ENCODE measurements at places on chromosomes 6 and 20.

DNA sequence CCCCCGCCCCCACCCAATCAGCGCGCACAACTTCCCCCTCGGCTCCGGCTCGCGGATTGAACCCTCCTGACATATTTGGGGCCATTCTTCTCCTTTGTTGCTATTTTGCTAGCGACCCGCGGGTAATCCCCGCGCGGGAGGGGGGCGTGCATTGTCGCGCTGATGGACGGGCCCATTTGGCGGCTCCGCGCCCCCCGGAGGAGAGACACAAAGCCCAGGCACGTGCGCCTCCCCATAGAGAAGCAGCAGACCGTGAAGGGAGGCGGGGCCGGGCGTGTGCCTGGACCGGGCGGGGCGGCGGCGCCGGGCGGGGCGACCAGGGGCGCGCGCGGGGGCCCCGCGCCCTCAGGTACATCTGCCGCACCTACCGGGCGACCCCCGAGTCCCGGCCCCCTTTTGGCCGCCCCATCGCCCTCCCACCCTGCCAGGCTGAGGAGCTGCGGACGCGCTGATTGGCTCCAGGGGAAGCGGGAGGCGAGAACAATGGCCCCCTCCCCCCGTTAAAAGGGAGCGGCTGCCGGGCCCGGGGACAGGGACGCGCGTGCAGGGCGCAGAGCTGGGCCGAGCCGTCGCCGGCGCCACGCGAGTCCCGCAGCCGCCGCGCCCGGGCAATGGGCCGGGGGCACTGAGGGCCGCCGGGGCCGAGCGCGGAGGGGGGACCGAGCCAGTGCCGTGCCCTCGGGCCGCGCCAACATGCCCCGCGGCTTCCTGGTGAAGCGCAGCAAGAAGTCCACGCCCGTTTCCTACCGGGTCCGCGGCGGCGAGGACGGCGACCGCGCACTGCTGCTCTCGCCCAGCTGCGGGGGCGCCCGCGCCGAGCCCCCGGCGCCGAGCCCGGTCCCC lies at the start of gene INSM1:
Gene INSM1, plus strand, starts transcription at position 530 of the 843 bp plus-strand sequence. Its CDS starts 164 bp downstream, at position 694.
- DNase-seq, result peak; percentile 90

GRCh38 chr6:871503-871902 lies 178.6 kb upstream of the EXOC2 start:
- DNase-seq, result no peak

DNA sequence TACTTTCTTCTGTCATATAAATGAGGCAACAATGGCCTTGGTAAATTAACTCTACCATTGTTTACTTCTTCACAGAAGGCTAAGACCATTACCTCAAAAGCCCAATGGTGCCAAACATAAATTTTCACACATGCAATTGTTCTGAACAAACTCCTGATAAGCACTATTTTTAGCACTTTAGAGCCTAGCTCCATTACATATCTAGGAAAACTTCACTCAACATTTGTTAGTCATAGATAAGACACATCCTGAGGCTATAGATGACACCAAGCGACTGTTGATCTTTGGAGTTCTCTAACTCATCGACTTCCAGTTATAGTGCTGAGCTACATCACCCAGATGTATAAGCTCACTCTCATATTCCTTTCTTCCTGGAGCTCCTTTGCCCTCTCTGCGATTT lies 245.9 kb downstream of the EYS start:
- no peak for DNase-seq

GRCh38 chr6:71420095-71420692 lies 131.6 kb downstream of the OGFRL1 start:
- DNase-seq, result peak; percentile 81

DNA sequence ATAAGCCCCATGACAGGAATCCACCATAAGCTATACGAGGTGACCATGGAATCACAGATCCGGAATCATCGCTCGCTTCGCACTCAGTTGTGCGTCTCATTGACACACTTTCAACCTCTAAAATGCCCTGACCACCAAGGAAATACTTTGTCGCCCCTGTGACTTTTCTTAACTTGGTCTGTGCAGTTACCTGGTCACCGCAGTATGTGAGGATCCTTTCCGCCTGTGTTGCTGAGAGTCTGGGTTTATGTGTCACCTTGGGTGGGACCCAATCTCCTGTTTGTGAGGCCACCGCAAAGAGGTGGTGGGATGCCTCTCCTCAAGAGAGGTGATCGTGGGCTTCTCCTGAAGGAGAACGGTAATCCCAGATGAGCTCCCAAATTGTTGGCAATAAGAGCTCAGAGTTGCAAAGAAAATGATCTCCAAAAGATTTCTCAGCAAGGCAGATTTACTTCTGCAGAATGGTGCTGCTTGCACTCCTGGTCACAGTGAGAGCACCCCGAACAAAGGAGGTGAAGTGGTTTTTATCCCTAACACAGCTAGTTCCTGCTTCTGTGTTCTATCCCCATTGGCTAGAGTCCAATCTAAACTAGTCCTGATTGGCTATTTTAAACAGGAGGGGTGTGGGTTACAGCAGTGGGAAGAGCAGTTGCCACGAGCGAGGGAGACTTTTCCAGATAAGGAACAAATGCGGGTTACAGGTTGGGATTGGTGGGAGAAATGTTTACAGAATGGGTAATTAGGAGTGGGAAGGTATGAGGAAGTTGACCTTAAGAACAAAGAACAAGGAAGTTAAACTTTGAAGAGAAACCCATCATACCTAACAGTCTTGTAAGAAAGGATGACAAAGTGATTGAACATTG lies 9.1 kb upstream of the ZNFX1 start:
- no peak for DNase-seq

- DNase-seq, result no peak
Observed at GRCh38 chr6:53461041-53461656, 83.8 kb downstream of the GCLC start.

DNA sequence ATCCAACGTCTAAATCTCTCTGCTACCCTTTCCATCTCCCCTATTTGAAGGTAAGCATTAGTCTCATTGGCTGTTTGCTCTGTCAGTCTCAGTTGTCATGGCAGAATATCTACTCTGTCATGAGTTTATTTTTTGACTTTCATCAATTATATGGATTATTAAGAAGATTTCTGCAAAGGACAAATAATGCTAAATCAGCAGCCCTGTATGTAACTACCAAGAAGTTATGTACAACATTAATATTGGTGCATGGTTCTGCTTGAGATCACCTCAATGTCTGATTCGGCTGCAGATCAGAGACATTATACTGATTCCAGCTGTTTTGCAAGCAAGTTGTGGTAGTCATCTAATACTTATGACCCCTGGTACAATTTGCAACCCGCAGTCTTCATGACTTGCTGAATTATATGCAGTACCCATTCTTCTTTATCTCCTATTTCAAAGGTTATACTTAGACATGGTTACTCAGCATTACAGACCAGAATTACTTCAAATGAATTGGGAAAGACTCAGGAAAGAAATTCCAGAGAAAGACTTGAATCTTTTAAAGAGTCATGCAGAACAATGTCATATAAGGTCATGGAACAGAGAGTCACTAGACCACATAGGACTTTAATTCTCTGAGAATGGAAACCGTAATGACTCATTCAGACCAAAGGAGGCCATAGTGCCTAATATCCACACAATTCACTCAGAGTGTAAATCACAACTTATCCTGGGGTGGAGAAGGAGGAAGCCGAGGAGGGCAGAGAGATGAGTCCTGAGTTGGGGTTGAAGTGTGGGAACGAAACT lies 201.4 kb downstream of the IBTK start:
- no peak for DNase-seq

- no peak for DNase-seq
Observed at GRCh38 chr6:139584599-139584998, 210.2 kb upstream of the CITED2 start.

DNA sequence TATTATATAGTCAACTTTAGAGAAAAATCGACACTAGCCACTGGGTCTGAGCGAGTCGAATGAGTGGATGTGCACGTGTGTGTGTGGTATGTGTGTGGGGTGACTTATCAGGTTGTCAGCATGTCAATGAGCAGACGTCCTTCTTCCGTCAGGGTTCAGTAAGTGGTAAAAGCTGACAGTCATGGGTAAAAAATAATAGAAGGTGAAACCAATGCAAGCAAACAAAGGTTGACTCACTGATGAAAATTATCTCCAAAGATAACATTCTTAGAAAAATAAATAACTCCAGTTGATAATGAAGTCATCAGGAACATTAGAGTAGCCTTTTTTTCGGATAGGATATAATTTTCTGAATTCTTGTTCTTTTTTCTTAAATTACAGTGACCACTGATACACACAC lies 243.8 kb upstream of the FOXQ1 start:
- DNase-seq, result no peak

- no peak for DNase-seq
Observed at GRCh38 chr6:146345598-146345997, 198.0 kb upstream of the RAB32 start.

DNA sequence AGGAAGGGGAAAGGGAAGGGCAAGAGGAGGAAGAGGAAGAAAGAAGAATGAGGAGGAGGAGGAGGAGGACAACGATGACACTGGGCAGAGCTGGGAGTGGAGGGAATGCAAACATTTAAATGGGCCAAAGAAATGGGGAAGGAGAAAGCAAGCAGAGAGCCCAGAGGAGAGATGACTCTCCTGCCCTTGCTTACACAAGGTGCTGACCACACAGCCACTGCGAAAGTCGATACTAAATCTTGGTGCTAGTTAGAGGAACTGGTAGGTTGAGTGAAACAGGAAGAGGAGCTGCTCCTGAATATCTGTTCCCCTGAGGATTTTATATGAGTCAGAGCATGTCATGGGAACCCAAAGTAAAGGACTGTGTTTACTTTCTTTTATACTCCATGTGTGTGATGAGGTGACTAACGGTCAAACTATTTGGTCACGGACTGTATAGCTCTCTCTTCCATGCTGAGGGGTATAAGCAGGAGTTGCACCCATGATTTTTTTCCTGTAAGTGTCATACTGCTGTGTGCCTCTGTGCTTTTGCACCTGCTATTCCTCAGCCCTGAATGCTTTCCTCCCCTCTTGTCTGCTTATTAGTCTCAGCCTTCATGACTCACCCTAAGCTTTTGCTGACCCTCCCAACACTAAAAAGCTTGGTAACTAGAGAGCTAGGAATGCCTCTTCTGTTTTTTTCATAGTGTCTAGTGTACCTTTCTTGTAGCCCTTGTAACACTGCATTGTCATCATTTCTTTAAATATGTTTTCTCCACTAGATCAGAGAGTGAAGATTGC lies 9.5 kb upstream of the PAQR8 start:
- peak; percentile 30 for DNase-seq

DNA sequence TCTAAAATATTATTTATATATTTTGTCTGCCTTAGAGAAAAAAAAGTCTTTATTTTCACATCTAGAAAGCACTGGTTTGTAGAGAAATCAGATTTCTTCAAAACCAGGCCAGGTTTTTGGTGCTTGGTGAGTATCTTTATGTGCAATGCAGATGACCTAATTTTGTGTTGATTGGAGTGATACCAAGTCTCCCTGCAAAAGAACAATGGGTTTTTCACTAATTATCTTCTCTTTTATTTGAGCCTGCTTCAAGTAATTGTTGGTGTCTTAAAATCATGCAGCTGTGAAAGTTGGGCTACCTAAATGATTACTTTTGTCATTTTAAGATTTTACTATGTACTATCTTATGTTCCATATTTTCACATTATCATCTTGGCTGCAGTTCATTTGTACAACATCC lies 874.7 kb downstream of the TFAP2A start:
- DNase-seq, result no peak

DNA sequence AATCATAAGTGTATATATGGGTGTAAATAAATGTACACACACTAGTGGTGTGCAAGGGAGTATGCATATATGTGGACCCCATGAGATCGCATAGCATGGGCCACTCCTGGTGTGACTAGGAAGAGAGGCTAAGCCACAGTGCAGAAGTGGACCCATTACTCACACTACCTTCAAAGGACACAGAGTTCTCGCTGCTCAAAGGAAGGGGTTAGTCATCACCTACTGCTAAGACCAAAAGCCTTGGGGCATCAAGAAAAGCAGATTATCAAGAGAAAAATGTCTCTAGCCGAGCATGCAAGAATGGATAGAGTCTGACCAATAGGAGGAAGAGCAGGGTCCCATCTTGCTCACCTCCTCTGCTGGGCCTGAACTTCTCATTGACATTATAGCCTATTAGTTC lies 195.5 kb downstream of the MAFB start:
- DNase-seq, result no peak

DNA sequence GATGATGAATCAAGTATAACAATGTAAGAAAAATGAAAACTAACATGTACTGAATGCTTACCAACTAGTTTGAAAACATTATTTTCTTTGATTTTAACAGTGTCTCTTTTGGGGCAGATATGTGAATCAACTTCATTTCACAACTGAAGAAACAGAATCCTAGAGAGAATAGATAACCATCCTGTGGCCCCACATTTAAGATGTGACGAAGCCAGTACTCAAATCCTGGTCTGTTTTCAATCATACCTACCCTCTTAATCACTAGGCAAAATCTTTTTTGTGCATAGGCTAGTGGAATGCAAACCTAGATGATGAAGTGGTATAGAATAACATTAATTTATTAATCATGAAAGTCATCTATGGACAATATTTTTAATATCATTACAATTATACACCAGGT lies 371.6 kb upstream of the EPHA7 start:
- no peak for DNase-seq

- DNase-seq, result no peak
Observed at GRCh38 chr6:169189182-169189581, 64.5 kb downstream of the THBS2 start.

- DNase-seq, result no peak
Observed at GRCh38 chr6:166580076-166581050, 6.1 kb downstream of the RAMACL start.

DNA sequence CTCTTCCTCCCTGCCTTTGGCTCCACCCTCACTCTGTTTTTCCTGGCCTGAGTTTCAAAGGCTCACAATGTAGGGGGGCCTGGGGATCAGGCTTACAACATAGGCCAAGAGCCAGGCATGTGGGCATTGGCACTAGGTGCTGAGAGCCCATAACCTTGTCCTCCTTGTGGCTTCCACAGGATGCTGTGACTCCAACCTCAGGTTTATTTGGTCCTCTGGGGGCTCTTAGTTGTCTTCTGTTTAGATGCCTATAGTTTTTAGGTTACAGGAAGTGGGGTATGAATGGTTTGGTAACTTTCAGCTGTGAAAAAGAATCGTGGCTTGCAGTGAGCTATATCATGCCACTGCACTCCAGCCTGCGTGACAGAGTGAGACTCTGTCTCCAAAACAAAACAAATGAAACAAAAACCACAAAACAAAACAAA lies 25.6 kb downstream of the MMP24 start:
- no peak for DNase-seq

DNA sequence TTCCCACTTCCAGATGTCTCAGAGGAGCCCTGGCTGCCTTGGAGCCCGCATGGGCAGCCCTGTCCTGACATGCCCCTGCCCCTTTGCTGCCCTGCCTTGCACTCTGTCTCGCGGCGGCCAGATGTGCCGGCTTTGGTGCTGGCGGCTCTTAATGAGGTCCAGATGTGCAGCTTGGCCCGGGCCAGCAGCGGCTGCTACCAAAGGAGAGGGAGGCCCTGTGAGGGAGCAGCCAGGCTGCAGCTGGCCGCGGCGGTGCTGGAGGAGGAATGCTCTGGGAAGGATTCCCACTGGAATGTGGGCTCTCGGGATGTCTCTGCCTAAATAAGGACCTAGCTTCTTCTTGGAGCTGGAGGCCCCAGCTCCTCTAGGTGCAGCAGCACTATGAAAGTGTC lies 72.4 kb downstream of the FGD2 start:
- peak; percentile 88 for DNase-seq

All from eye (tissue), 1 donor.